ENCODE measurements at places on chromosomes 6 and 20. TPM values are rescaled to one million over a fixed set of nuclear protein-coding genes. Genes with fewer than 3 reads are reported as not detected.

The CST5 gene
- total RNA-seq = not detected

DNA sequence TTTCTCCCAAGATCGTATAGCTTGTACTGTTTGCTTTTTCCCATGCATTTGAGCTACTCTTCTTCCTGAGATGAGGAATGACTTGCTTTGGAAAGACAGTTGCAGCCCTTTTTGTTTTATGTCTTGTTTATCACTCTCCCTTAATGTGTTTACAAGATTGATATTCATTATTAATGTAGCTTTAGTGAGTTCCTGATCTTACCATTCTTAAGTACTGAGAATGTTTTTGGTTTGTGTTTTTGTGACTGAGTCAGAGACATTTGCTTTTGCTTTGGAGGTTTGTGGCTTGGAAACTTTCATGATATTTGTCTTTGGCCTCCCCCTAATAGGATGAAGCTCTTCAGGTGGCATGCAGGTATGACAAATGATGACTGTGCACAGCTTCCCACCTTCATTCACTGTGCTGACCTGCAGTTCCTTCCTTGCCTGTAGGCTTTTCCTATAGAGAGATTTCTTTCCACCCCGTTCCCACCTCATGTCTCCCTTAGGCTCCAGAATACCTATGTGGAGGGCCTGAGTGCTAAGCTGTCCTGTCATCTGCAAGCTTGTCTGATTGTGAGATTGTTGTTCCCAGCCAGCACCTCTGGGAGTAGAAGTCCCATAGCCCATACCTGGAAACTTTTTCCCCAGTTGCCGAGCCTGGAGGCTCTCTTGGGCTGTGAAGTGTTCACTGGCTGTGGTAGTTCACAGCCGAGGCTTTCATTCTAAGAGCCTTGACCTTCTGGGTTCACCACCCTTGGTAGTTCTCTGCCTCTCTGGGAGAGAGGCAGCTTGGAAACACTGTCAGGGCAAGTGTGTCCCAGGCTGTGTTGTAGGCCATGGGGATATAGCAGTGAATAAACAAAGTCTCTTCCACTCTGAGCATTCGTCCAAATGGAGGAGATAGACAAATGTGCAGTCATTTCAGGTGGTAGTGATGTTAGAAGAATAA, 27.1 kb downstream of the CDS2 start:
- H3K27me3 ChIP-seq = no peaks in the 10 kb centered on the region
- H3K36me3 ChIP-seq = no peaks in the 10 kb centered on the region
- H3K4me3 ChIP-seq = no peak overlapping the region
- H3K27ac ChIP-seq = peak overlapping the region; percentile 53
- no peak for DNase-seq

- no peak for DNase-seq
- no peaks in the 10 kb centered on the region for H3K4me1 ChIP-seq
Measured at GRCh38 chr20:6238421-6238820, 115.6 kb upstream of the FERMT1 start.

DNA sequence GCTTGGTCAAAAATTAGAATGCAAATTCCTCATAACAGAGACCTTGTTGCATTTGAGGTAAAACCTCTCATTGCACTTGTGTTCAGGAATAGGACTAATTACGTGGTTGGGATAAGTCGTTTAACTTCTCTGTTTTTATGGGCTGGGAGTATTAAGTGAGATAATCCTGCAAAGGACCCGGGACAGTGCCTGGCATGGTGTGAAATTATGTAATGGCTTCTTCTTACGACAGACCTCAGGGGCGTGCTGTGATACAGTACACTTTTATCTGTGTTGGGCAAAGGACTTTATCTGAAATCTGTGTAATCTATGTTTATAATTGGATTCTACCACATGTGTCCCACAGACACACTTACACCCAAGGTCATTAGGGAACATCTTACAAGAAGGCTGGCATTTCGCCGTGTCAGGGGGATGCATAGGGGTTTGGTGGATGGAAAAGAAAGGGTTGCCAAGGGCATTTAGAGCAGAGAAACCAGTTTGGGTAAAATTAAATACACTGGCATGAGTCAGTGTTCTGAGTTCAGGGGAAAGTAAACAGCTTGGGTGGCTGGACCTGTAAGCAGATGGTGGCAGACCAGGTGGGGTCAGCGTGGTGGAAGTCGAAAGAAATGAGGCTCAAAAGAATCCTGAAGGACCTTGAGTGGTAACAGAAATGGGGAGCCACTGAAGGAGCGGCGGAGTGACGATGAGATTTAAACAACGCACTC, 17.2 kb upstream of the RTF2 start:
- H3K4me1 ChIP-seq = no peaks in the 10 kb centered on the region
- H3K4me3 ChIP-seq = no peak overlapping the region
- H3K36me3 ChIP-seq = no peaks in the 10 kb centered on the region
- no peak for DNase-seq

DNA sequence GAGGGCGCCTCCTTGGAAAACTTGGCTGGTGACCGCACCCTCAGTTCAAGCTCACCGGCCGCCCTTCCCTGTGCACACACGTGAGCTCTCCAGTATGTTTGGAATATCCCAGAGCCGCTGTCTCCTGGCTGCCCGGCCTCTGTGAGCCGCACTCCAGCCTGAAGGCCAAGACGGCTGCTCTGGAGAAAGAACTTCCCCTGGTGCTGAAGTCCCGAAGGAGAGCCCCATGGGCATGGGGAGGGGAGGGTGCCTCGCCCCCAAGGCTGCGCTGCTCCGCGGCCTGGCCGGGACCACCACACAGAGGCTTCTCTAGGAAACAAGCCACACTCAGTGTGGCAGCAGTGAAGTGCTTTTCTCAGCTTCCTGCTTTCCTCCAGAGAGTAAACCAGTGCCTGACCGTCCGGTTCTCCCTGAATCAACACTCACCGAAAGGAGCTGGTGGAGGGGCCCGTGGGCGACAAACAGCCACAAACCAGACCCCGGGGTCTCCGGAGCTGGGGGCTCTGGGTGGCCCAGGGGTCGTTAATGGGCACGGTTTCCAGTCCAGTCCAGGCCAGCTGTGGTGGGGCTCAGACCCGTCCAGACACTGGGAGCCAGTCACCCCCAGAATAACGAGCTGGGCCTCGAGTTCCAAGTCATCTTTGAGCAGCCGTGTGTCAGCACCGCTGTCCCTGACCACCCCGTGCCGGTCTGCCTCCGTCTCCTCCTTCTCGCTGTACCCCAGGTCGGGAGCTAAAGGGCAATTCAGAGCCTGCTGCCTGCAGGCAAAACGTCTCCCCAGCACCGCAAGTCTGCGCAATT, 87.4 kb upstream of the BHLHE23 start:
- no peak overlapping the region for H3K4me3 ChIP-seq
- no peaks in the 10 kb centered on the region for H3K36me3 ChIP-seq
- H3K4me1 ChIP-seq = no peaks in the 10 kb centered on the region
- DNase-seq = peak; percentile 4
- peaks cover 70% of the 10 kb centered on the region for H3K27me3 ChIP-seq

GRCh38 chr20:44830523-44830922, 20.2 kb upstream of the RIMS4 start:
- H3K27ac ChIP-seq = no peak overlapping the region
- H3K27me3 ChIP-seq = no peaks in the 10 kb centered on the region
- DNase-seq = no peak
- H3K4me3 ChIP-seq = no peak overlapping the region
- H3K4me1 ChIP-seq = no peaks in the 10 kb centered on the region

- no peak overlapping the region for H3K27ac ChIP-seq
- H3K4me3 ChIP-seq = no peak overlapping the region
- H3K36me3 ChIP-seq = no peaks in the 10 kb centered on the region
- H3K4me1 ChIP-seq = no peaks in the 10 kb centered on the region
- no peak for DNase-seq
- no peaks in the 10 kb centered on the region for H3K27me3 ChIP-seq
Measured at GRCh38 chr6:43733471-43734293, 36.3 kb upstream of the VEGFA start.

DNA sequence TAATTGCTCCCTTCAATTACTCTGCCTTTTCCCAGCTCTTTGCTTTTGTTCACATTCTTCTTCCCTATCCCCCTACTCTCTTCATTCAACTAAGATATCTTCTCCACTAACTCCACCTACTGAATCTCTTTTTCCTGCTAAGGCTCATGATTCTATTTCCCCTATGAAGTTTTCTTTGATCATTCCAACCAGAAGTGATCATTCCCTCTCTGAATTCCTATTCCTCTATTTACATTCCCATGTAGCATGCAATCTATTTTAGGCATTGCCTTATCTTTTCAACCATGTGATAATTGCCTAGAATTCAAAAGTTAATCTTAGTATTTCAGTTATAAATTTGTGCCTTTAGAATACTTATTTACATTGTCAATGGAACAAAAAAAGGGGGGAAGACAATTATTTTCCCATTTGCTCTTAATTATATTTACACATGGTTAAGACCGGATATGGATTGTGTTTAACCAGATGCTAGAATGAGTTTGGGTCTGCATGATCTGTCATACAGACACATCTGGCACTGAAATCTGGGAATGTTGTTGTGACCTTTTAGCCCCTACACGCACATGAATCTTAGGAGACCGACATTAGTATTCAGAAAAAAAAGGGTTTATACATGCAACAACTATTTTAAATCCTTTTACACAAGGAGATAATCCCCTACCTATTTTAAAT, 20.8 kb downstream of the MOXD1 start:
- H3K27me3 ChIP-seq = no peaks in the 10 kb centered on the region
- H3K4me3 ChIP-seq = no peak overlapping the region
- H3K36me3 ChIP-seq = no peaks in the 10 kb centered on the region
- DNase-seq = no peak

- no peaks in the 10 kb centered on the region for H3K36me3 ChIP-seq
- DNase-seq = no peak
- no peak overlapping the region for H3K4me3 ChIP-seq
- no peak overlapping the region for H3K27ac ChIP-seq
- no peaks in the 10 kb centered on the region for H3K27me3 ChIP-seq
- no peaks in the 10 kb centered on the region for H3K4me1 ChIP-seq
Measured at GRCh38 chr20:20977786-20978185, 128.4 kb downstream of the LINC00237 start.

- no peak for DNase-seq
- no peak overlapping the region for H3K27ac ChIP-seq
- H3K27me3 ChIP-seq = no peaks in the 10 kb centered on the region
- H3K4me1 ChIP-seq = peaks cover 6% of the 10 kb centered on the region
Measured at GRCh38 chr20:30500829-30501440, 756.5 kb upstream of the DEFB115 start.

- no peaks in the 10 kb centered on the region for H3K4me1 ChIP-seq
- H3K36me3 ChIP-seq = no peaks in the 10 kb centered on the region
- no peak for DNase-seq
- H3K4me3 ChIP-seq = no peak overlapping the region
- no peaks in the 10 kb centered on the region for H3K27me3 ChIP-seq
Measured at GRCh38 chr6:11460001-11460668, 77.4 kb upstream of the TMEM170B start.

DNA sequence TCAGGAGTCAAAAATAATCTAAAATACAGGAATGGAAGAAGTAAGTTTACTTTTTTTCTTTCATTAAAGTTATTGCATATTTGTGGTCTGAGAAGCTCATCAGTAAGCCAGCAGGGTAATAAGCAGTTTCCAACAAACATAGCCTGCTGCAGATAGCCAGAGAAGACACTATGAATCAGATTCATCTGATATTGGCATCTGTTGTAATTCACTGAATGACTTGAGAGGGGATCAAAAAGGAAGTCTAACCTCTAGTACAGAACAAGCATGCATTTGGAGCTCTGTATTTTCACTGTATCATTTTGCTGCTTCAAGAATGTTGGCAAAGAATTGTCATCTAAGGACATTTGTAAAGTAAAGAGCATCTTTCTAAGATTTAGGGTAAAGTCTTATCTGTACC, 53.8 kb upstream of the UFL1 start:
- no peaks in the 10 kb centered on the region for H3K4me1 ChIP-seq
- no peak overlapping the region for H3K27ac ChIP-seq
- H3K4me3 ChIP-seq = no peak overlapping the region
- H3K27me3 ChIP-seq = no peaks in the 10 kb centered on the region
- no peak for DNase-seq

DNA sequence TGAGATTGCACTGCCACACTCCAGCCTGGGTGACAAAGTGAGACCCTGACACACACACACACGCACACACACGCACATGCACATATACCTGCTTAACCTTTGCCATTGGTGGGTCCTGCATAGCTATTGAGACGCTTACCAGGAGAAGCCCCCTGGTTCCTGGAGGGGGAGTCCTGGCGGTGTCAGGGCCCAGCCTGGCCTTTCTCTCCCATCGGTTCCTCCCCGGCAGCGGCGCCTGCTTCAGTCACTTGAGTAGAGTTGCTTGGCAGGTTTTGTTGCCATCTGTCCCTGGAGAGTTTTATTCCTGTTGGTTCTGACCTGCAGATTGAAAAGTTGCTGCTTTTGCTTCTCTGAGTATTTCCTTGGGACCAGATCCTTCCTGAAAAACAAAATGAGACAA, 20.6 kb upstream of the FAM209A start:
- H3K27ac ChIP-seq = no peak overlapping the region
- H3K4me1 ChIP-seq = no peaks in the 10 kb centered on the region
- DNase-seq = no peak
- no peak overlapping the region for H3K4me3 ChIP-seq
- H3K27me3 ChIP-seq = no peaks in the 10 kb centered on the region

DNA sequence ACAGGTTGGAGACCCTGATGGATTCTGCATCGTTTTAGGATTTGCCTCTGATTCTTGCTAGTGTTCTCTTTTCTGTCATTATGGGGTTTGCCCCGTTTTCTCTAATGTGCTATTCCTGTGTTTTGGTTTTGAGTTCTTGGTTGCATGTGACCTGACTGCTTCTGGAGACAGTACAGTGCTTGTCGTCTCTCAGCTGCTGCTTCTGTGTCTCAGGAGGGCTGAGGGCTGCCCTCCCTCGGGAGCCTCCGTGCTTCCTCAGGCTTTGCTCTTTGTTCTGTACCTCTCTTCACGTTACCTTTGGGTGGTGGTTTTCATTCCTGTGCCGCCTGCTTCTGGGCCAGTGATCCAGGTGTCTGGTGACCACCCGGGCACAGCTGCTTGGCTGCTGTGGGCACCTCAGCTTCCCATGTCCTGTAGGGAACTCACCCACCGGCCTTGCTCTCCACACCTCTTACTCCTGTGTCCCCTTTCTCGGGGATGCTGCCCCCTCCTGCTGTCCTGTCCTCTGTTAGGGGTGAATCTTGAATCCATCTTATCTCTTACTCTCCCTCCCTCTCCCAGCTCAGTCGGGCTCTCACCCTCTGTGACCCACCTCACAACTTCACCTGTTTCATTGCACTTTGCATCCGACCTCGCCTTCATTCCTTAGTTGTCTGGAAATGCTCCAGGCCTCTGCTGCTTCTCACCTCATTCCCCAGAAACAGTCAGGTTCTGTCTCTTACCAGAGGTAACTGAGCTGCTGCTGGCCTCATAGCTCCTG, 33.2 kb downstream of the PANK2 start:
- H3K4me1 ChIP-seq = peaks cover 5% of the 10 kb centered on the region
- H3K4me3 ChIP-seq = no peak overlapping the region
- DNase-seq = no peak
- no peaks in the 10 kb centered on the region for H3K27me3 ChIP-seq
- peaks cover 41% of the 10 kb centered on the region for H3K36me3 ChIP-seq

DNA sequence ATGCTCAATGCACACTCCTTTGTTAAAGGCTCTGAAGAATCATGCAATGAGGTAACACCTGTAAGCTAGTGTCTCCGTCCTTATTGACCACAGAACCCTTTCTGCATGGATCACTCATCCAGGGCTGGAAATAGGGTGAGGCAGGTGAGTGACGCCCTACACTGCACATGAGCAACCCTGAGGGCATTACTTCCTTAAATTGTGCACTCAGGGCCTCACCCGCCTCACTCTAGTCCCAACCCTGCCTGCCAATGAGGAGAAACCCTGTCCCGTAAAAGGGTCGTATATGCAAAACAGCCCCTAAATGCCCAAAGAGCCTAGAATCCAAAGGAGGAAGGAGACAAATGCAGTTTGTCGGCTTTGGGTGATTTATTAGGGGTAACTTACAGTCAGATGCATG, 33.6 kb upstream of the NOP56 start:
- H3K27ac ChIP-seq = no peak overlapping the region
- no peaks in the 10 kb centered on the region for H3K36me3 ChIP-seq
- no peak for DNase-seq
- H3K4me1 ChIP-seq = no peaks in the 10 kb centered on the region
- H3K27me3 ChIP-seq = no peaks in the 10 kb centered on the region
